ENCODE measurements at places on chromosomes 16 and 17. TPM values are rescaled to one million over a fixed set of nuclear protein-coding genes. Genes with fewer than 3 reads are reported as not detected.

The CCDC40 gene
- 13.5 TPM for total RNA-seq

The APOH gene
- total RNA-seq: 5.4 TPM

The PYY gene
- not detected for total RNA-seq

The SMTNL2 gene
- 0.78 TPM for total RNA-seq

The HASPIN gene
- not detected for total RNA-seq

The FBXW10B gene
- total RNA-seq: not detected

The MRPL10 gene
- total RNA-seq: 4.3 TPM

DNA sequence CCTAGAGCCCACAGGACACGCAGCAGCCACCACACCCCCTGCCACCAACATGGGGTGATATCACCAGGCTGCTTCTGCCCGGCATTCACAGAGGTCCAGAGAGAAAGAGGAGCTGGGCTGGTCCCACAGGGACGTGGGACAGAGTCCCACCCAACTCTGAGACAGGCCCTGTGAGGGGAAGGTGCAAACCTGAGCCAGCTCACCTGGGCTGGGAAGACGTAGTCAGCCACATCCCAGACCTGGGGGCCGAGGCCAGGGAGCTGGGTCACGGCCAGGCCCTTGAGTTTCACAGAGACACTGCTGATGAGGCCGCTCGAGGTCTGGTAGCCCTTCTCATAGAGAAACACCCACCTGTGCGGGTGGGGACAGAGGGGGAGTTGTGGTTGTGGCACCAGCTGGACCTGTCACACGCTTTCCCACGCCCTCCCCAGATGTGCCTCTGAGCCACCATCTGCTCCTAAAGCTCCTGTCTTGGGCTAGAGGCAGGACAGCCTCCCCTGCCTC lies 11.2 kb downstream of the P2RX1 start:
- DNase-seq: peak; percentile 93

GRCh38 chr17:47905221-47905733 lies 9.2 kb downstream of the SP2 start:
- DNase-seq: peak; percentile 71

DNA sequence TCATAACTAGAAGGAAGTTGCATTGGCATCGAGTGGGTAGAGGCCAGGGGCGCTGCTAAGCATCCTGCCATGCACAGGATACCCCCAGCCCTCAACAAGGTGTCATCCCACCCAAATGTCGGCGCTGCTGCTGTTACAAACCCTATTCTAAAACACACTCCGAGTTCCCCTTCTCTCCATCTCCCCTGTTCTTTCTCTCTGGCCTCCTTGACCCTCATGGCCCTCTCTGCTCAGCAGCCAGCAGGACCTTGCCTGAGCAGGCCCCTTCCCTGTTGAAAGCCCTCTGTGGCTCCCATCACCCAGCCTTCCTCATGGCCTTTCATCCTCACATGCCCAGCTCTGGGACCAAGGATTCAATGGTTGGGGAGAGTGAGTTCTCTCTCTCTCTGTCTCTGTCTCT lies 22.3 kb upstream of the CACNG5 start:
- no peak for DNase-seq

DNA sequence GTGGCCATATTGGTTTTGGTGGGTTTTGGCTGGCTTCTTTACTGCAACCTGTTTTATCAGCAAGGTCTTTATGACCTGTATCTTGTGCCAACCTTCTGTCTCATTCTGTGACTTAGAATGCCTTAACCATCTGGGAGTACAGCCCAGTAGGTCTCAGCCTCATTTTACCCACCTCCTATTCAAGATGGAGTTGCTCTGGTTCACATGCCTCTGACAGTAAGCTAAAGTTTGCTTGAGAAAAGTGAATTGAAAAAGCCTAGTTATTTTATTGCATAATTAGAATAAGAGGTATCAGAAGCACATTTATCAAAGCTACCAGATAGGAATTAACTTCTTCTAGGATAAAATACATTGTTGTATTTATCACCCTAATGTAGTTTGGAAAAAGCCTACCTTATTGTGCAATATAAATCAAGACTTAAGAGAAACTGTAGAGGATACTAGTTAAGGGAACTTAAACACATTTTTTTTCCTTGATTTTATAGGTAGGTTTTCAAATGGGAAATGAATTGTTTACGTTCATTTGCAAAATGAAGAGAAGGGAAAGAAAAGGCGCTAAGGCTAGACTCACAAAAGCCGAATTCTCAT lies 202.3 kb upstream of the KCNJ16 start:
- DNase-seq: no peak

GRCh38 chr17:73998653-73999645 lies 204.5 kb upstream of the RPL38 start:
- DNase-seq: peak; percentile 64

DNA sequence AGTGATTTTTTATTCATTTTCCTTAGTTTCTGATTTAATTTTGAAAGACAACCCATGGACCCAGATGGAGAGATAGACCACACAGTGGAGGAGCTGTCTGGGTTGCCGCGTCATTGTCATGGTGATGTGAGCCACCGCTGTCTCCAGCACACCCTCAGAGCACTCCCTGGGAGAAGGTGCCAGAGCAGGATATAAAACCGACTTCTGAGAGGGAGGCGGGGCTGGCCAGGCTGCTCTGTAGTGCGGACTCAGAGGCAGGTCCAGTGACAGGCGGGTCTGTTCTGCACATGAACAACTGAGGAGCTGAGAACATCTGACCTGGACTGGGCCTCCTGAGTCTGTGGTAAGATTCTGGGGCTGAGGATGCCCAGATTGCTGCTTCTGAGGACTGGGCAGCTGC lies 216.3 kb upstream of the NLRP1 start:
- no peak for DNase-seq

- no peak for DNase-seq
Observed at GRCh38 chr17:44310188-44310587, 1.8 kb downstream of the RUNDC3A start.

GRCh38 chr17:83196973-83197880 lies 117.8 kb downstream of the METRNL start:
- DNase-seq: peak; percentile 8

DNA sequence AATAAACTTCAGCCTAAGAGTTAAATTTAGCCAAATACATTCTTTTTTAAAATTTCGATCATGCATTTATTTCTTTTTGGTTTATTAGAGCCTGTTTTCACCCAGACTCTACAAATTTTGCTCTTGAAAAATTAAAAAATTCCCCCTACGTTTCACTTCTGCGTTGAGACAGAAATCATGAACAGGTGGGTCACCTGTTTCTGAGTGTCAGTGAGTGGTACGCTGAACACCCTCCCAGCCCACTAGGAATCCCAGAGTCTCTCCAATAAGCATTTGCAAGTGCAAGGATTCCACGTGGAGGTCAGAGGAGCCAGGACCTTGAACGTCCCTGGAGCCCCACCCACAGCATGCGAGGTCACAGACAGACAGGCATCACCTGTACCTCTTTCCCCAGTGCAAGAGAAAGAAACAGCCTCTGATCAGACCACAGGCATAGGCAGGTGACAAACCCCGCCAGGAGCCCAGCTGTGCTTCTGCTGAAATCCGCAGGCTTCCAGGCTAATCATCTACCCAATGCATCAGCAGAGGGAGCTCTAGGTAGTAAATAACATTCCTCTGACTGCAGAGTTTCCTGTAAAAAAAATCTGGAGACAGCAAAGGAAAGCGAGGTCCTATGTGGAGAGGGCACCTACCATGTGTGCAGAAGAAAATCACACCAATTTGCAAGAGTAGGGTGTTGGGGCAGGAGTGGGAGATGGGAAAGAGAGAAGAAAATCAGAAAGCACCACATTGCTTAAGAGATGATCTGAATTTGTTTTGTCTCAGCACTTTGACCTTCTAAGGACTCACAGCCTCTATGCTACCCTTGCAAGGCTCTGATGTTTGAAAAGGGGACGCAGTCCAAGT lies 5.9 kb upstream of the XYLT1 start:
- DNase-seq: peak; percentile 82

GRCh38 chr16:55280587-55280986 lies 43.4 kb upstream of the IRX6 start:
- DNase-seq: no peak

DNA sequence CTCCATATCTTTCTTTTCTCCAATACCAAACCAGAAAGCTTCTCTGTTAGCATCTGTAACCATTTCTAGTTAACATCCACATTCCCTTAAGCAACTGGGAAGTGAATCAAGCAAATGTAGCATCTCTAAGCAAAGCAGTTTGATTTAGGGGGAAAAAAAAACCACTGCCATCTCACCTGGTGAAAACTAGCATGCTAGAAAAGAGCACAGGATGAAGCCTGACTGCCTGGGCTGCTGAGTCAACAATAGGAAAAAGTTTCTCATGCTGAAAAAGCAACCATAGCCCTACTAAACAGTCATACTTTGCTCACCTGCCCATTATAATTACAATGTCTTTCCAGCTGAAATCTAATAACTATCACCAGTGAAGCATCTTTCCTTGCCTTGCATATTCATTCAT lies 139.3 kb downstream of the ANKFN1 start:
- DNase-seq: no peak

GRCh38 chr17:21258593-21258992 lies 5.4 kb upstream of the NATD1 start:
- DNase-seq: no peak

DNA sequence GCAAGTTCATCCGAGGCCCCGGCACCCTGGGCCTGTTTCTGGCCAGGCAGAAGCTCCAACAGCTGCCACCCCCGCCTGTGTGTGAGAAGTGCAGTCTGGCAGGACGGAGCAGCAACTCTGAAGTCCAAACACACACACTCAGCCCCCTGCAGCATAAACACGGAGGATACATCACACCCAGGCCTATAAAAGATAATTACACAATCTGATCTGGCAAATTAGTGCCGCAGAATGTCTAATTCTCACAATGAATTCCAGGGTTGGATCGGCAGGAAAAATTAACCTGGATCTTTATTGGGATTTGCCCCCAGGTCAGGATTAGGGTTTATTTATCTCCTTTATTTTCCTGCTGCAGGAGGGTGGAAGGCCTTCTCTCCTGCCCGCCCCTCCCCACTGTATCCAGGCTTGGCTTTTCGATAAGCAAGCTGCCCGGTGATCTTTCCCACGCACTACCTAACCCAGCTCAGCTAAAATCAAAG lies 311.4 kb downstream of the SOX9 start:
- peak; percentile 38 for DNase-seq

GRCh38 chr17:82173351-82174041 lies 39.1 kb downstream of the CCDC57 start:
- no peak for DNase-seq

- DNase-seq: no peak
Observed at GRCh38 chr16:25148568-25149215, 37.1 kb downstream of the LCMT1 start.

DNA sequence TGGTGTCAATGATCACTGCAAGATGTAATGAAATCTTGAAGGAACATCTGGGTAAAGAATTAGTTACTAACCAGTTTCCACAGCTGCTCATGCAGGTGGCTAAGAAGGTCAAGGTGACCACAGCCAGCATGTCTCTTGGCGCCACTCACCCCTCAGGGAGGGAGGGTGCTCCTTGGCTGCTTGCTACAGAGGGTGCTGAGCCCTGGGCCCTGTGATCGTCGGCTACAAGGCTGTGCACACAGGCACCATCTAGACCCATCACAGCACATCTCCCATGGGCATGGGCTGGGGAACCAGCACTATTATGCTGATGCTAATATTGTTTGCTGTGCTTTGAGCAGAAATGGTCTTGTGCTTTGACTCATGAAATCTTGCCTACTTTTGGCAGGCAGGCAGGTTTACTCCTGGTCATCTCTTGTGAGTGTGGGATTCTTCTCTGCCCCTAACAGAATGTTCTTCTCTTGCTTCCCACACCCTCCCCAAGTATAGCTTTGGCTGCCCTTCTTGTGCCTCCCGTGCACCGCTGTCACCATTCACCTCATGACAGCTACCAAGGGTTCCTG lies 36.4 kb downstream of the TXNDC11 start:
- DNase-seq: peak; percentile 50

GRCh38 chr16:29999605-30000004 lies 3.6 kb downstream of the INO80E start:
- DNase-seq: no peak

DNA sequence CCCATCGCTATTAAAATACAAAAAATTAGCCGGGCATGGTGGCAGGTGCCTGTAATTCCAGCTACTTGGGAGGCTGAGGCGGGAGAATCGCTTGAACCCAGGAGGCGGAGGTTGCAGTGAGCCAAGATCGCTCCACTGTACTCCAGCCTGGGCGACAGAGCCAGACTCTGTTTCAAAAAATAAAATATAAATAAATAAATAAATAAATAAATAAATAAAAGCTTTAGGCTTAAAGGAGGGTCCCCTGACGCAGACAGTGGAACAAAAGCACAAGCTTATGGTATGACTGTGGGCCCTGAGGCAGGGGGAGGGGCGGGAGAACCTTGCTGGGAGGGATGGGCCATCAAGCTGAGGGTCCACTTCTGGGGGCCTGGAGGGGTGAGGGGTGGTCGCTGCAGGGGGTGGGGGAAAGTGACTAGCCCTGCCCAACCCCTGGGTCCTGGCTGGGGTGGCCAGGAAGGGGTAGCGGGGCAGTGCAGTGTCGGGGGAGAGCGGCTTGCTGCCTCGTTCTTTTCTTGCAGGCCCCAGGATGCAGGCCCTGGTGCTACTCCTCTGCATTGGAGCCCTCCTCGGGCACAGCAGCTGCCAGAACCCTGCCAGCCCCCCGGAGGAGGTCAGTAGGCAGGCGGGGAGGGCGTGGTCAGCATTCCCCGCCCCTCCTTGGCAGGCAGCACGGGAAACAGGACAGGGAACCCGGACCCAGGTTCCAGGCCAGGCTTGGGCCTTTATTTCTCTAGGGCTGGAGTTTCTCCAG lies 4.7 kb downstream of the SERPINF1 start:
- no peak for DNase-seq

DNA sequence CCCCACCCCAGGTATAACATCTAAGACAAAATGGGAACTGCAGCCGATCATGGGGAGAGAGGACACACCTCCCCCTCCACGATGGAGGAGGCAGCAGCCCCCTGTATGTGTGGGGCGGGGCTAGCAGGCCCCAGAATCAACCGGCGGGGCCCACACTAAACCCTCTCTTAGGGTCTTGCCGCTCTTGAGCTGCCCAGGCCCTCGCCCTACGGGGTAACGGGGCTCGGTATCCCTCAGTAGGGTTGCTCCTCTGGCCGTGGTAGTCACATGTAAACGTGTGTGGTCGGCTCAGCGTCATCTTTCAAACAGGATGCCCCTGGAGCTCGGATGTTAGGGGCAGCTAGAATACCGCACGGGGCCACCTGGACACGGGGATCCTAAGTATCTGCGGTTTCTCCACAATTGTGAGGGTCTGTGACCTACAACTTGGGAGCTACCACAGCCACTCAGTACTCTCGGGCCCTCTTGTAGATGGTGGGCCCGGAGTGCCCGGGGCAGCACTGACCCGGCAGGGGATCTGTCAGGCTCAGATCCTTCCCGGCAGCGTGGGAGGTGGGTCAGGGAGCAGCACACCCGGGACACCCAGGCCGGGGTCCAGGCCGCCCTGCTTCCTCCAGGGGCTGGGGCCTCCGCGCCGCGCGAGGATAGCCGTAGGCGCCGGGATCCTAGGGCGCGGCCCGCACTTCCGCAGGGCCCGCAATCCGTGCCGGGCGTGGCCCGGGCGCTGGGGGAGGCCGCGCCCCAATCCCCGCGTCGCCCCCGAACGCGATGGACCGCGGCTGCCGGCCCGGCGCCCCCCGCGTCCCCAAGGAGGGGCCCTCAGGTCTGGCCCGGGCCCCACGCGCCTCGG lies 781 bp downstream of the ARHGDIA start:
- peak; percentile 49 for DNase-seq

GRCh38 chr17:37461668-37462067 lies 28.0 kb upstream of the DUSP14 start:
- DNase-seq: no peak

GRCh38 chr17:42883802-42884558 lies 16.6 kb upstream of the G6PC1 start:
- DNase-seq: no peak
